ENCODE measurements at places on chromosomes 1 and 21. TPM values are rescaled to one million over a fixed set of nuclear protein-coding genes. Genes with fewer than 3 reads are reported as not detected.

The HENMT1 gene
- 11.4 TPM for total RNA-seq

DNA sequence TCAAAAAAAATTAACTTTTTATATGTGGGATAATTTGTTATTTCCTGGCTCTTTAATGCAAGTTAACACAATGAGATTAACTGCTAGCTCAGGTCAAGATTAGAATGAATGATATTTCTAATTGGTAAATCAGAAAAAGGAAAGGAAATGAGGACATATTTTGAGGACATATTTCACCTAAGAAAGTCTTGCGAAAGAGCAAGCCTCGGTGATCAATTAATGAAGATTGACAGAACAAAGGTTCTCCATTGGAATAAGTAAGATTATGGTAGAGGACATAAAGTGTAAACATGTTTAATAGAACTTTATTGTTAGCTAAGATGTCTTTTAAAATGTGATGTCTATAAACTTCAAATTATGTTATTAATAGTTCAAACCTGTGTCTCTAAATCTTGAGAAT, 1617.8 kb downstream of the KCNT2 start:
- DNase-seq, result no peak

GRCh38 chr1:198176179-198176578, 19.4 kb downstream of the NEK7 start:
- DNase-seq, result no peak

DNA sequence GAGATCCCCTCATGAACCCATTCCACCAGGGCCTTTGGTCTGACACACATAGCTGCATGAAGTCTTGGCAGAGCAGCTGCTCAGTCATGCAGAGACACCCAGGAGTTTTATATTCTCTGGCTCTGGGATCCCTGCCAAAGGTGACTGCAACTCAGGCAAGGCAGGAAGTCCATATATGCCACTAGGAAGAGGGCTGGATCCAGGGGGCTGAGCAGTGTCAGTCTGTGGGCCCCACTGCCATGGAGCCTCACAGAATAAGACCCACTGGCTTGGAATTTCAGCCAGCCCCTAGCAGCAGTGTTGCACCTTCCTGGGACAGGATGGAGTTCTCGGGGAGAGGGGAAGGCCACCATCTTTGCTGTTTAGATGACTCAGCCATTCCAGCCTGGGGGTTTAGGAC, 199.7 kb downstream of the TBX15 start:
- no peak for DNase-seq

GRCh38 chr1:6686294-6686693, 15.3 kb downstream of the DNAJC11 start:
- DNase-seq, result no peak

DNA sequence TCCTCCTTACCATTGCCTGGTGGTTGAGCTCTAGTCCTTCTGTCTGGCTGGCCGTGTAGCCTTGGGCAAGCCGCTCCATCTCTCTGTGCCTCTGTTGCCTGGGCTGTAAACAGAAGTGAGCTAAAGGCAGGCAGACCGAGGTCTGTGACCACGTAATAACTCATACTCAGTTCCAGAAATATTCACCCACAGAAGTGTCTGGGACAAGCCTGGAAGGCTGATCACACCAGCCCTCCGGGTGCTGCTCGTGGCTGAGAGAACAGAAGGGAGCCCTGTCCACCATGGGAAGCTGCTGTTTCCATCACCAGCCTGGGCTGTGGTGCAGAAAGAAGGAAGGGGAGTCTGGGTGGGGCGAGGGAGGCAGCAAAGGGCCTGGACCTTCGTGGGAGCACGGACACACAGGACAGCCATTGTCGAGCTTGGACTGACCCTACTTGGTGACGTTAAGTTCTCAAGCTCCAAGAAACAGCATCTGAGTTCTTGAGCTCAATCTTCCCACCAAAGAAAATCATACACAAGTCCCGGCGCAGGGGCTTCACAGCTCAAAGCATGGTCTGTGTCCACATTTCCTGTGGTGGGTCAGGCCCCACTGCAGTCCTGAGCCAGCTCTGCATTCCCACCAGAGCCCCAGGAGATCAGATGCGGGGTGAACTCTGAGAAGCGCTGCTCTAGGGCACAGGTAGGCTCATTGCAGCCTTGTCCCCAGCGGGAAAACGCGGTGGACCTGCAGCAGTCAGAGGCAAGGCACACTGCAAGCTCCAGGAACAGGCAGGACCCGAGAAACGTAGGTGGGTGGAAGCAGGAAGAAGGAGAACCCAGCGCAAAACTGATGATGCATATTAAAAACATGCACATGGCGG, 61.8 kb downstream of the RUNX3 start:
- no peak for DNase-seq

- DNase-seq, result no peak
Measured at GRCh38 chr1:32350785-32351398, 11.4 kb downstream of the FAM229A start.

DNA sequence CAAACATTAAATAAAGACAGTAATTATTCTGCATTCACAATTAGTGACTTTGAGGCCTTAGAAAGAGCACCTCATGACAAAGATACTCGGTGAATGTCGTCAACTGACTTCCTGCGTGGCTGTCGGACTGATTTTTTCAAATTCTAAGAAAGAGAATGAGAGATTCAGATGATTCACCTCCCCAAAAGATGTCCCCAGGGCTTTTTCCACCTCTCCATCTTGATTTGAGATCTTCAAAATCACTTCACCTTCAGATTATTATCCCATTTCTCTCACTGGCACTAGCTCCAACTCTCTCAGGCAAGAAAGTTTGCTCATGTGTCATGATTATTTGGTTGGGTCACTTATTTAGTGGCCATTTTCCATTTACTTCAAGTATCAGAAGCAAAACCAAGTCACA, 5.0 kb upstream of the EDEM3 start:
- no peak for DNase-seq

- DNase-seq, result no peak
Measured at GRCh38 chr1:44718091-44718490, 12.9 kb downstream of the RNU5D-1 start.

DNA sequence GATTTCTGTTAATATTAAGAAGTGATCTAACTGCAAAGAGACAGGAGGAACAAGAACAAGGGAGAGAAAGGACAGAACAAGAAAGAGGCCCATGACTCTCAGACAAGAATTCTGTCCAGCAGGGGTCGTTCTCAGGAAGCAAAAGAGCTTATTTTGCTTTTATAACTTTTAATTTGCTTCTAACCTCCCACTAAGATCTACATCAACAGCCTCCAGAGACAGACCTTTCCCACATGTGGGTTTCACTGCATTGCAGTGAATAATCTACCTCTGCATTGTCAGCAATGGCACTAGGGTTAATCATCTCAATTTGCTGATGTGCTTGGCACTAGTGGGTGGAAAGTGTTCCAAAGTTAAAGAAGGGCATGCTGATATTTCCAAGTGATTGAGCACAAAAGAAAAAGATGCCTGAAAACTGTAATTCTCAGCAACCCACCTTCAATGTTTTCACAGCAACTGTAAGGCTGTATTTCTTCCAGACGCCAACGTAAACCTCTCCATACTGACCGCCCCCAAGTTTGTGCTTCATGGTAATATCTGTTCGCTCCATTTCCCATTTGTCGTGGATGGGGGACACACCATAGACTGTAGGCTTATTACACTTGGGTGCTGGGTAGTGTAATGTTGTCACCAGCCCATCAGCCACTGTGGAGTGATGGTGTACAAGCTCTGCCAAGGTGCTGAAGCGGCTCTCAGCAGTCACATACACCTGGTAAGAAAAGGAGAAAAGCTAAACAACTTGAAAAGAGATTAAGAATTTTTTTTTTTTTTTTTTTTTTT, 39.5 kb downstream of the TOR3A start:
- DNase-seq, result no peak

DNA sequence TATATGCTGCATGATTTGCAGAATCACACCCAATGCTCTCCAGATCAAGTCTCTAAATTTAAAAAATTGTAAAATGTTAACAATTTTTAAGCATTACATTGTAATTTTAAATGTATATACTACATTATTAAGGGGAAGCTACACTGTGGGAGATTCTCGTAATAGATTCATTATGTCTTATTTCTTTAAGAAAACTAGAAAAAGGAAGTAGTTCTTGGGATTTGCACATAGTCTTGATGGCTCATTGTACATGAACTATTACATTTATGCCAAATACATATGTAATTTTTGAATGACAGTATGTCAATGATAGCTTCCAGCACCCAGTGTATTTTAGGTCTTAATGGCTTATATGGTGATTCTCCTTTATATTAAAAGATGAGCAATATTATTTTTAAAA, 250.3 kb downstream of the PTPRC start:
- DNase-seq, result no peak

GRCh38 chr1:118204105-118204504, 19.1 kb upstream of the SPAG17 start:
- DNase-seq, result no peak

DNA sequence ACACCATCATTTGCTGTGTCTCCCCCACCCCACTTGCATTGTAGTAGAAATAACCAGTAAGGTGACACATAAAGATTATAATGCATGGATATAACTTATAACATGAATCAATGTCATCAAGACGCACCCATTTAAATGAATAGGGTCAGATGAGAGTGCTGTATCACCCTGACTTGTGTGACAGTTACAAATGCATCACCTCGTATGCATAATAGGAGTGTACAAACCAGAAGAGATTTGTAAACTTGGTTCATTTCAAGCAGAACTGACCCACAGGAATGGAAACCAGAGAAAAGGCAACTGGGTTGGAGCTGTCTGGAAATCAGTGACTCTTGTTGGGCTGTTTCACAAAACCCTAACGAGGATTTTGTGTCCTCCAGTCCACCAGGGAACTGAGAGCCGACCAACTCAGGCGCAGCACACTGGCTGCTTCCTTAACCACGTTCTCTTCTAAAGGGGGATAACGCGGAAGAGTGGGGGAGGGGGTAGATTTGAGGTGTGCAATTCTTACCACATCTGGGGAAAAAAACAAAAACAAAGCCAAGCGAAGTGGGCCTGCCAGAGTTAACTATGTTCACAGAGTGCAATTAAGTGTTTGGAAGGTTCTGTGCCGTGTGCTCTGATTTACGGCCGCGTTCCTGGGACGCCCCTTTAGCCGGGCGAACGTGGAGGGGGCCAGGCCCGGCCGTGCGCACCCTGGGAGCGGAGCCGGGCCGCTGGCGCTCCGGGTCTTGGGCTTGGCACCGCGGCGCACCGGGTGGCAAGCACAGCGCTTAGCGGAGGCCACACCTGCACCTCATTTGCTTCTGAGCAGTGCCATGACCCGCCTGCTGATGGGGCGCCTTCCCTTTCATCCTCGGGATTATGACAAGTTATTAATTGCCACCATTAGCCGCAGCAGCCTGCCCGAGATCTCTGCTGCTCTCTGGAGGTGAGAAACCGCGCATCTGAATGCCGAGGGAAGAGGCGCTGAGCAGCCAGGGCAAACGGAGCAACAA, 248.8 kb upstream of the FOXD3 start:
- no peak for DNase-seq

- DNase-seq, result no peak
Measured at GRCh38 chr1:183522104-183522503, 49.8 kb downstream of the SMG7 start.

Data from urinary bladder (tissue), 4 donors.